ENCODE measurements at places on chromosomes 16 and 17.

DNA sequence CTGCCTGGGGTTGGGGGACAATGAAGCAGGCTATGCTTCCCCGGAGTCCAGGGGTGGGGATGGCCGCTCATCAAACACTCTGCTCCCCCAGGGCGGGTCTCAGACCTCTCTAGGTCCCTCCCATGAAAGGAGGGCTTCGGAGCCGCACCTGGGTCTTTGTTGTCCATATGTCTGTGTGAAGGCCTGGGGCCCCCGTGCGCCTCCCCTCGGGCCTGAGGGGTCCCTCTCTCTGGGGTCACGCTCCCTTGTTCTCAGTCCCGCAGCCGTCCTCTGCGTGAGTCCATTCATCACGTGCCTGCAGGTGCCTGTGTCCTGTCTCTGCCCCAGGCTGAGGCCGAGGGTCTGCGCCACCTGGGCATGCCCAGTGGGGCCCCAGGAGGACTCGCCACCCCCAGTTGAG is 15.6 kb downstream of the BAHCC1 start:
- DNase-seq = no peak

- DNase-seq = no peak
These were observed 51.5 kb downstream of the LDHD start for GRCh38 chr16:75065149-75065505.

DNA sequence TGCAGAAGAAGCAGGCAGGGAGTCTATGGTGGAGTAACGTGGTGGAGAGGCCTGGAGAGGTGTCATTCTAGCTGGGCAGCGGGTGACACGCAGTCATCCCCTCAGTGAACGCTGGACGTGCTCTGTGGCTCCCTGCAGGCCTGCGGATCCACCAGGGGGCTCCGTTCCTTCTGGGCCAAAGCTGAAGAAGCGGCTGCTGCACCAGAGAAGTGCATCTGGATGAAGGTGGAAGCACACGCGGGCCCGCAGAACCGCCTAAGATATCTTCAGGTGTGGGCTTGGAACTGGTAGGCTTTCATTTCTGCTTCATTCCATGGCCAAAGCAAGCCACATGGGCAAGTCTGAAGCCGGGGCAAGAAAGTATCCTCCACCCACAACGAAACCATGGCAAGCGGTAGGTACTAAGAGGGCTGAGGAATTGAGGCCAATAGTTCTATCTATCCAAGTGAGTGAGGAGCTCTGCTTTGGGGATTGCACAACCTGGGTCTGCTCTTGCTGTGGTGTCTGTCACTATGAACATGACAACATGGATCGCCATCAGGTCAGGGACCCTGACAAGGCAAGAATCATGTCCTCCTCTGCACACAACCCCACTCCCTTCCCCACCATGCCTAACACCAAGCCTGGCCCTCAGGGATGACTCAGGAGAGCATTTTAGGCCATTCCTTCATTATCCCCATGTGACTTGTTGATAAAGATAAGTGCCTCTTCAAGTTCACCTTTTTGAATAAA is 78.9 kb upstream of the FBXO47 start:
- DNase-seq = no peak

DNA sequence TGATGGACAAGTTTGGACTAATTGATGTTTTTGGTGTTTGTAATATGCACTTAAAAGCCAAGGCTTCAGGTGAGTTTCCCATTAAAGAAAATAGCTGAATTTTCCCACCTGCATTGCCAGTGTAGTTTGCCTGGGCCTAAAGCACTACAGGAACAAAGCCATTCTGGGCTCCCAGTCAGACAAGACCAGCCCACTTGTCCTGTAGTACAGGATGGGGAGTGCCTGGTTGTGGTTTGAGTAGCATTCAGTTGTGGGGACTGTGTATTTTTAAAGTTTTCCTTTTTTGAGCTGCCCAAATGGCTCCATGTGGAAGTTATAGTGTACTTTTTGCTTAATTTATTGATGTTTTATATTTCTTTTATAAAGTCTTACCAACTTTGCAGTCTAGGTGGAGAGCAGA is 91.7 kb downstream of the TANGO6 start:
- no peak for DNase-seq

DNA sequence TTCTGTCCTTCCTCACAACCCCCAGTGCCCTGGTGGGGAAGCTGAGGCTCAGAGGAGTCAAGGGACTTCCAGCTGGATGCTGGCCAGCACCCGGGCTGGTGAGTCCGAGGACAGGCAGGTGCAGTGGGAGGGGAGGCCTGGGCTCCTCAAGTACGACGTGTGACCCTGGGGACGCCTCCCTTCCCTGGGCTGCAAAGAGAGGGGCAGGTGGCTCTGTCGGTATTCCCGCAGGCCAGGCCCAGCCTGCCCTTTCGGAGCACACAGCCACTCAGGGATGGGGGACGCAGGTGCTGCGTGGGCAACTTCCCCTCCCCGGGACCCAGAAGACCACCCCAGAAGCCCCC is 33.1 kb upstream of the PVALEF start:
- no peak for DNase-seq

GRCh38 chr16:2152695-2153506 is 2.7 kb upstream of the TRAF7 start:
- peak; percentile 19 for DNase-seq

DNA sequence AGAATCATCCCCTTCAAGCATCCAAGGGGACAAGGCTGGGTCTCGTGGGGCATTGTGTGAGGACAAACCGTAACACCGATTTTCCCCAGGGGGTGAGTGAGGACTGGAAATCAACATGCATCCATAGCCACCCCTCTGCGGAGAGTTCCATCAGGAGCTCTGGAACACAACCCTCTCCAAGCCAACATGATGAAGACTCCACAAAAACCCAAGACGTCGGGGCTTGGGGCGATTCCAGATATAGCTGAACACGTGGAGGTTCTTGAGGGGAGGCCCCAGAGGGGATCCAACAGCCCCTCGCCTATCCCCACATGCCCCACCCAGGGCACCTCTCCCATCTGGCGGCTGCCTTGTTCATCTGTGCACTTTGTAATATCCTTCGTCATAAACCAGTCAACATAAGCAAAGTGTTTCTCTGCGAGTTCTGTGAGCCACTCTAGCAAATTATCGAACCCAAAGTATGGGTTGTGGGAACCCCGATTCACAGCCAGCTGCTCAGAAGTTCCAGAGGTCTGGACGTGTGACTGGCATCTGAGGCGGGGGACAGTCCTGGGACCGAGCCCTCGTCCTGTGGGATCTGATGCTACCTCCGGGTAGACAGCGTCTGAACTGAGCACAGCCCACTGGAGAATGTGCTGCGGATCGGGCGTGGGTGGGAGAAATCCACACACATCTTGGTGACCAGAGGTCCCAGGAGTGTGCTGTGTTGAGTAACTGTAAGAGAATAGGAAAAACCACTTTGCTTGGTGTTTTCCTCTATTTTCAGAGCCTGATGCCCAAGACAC is 55.5 kb downstream of the RPH3AL start:
- DNase-seq = no peak

- DNase-seq = peak; percentile 48
These were observed 13.7 kb downstream of the UNC45B start for GRCh38 chr17:35161281-35161761.

DNA sequence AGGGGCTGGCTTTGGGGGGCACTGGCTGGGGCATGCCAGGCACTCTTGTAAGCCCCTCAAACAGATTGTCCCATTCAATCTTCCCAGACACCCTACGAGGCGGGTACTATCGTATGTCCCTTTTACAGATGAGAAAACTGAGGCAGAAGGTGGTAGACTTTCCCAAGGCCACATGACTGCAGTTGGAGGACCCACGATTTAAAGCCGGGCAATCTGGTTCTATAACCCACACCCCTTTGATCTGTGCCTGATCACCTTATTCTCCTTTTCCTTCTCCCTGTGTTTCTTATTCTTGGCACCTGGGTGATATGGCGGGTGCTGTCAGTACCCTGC is 146.3 kb upstream of the IRX3 start:
- DNase-seq = no peak

DNA sequence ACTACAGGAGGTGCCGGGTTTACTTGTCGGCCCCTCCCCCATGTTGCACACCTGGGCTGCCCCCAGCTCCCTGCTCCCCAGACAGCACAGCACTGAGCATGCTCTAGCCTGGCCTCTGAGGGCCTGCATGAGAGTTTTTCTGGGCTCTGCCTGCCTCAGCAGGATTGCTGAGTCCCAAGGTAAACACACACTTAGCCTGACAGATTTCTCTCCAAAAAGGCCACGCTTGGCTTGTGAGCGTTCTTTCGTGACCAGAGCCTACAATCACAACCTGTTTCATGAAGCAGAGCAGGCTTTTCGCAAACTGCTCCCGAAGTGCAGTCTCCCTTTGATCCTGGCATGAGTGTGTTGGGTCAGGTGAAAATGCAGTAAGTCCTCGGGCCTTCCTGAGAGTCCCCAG is 9.8 kb upstream of the CD300E start:
- DNase-seq = no peak

GRCh38 chr16:88936008-88936555 is 40.9 kb downstream of the CBFA2T3 start:
- DNase-seq = no peak

DNA sequence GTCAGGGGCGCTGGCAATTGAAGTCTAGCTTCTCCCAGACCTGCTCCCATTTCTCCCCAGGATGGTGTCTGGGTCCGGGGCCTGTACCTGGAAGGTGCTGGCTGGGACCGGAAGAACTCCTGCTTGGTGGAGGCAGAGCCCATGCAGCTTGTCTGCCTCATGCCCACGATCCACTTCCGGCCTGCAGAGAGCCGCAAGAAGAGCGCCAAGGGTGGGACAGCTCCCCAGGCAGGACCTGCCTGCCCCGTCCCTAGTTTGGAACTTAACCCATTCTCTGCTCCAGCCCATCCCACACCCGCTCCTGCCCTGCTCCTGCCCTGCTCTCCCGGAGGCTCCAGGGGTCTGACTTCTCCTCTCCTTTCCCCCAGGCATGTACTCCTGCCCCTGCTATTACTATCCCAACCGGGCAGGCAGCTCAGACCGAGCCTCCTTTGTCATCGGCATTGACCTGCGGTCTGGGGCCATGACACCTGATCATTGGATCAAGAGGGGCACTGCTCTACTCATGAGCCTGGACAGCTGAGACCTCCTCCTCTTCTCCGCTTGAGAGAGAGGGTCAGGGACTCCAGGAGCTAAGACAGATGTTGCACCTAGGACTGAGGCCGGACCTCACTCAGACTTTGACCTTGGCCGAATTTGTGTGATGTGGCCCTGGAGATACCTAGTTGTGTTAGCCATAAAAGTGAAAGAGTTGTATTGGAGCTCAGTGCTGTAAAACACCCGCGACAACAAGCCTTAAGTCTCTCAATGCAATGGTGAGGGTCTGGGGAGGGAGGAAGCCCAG is 814 bp upstream of the KDM6B start:
- DNase-seq = no peak

DNA sequence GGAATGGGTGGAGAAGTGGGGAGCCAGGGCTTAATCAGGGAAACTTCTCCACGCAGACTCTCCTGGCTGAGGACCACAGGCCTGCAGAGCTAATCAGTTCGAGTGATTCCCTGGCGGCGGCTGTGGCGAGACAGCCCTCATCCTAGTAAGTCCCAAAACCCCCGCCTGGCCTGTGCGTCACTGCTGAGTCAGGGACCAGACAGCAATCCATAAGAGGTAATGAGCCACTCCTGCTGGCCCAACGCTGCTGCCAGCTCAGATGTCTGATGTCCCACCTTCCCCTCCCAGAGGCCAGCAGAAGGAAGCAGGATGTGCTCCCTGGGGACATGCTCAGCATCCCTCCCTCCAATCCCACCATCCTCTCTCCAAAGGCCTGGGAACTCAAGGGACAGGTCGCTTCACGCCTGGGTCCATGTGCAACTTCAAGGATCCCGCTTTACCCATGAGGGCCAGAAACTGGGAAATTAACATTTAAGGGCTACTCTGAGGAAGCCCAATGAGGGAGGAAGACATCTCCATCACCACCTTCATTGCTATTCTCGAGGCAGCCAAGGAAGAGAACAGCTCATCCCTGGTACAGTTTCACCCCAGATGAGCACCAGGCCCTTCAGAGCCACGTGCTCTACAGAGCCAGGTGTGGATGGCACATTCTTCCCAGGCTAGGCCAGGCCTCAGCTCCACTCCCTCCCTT is 7.9 kb downstream of the ACLY start:
- DNase-seq = no peak

DNA sequence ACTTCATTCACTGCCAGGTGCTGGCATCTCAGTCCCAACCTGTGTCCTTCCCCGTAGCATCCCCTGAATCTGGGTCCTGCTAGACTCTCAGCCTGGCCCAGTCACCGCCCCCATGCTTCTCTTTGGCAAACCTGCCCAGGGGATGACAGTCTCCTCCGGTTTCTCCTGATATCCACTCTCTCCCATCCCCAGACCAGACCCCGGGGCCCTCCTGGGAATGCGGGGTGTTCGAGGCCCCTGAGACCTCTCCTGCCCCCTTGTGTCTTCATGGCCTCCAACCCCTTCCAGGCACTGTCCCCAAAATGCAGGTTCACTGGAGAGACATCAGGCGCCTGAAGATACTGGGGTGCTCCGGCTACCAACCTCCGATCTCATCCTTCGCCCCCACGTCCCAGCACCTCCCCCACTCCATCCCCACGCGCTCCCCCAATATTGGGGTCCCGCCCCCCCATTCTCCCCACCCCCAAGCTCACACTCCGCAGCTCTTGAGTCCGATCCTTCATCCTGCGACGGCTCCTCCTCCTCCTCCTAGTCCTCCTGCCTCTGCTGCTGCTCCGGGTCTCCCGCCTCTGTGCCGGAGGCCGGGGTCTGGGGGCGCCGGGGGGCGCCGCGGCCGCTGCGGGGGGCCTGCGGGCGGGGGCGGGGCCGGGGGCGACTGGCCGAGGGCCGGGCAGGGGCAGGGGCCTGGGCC is 399 bp downstream of the STX1B start:
- no peak for DNase-seq

- peak; percentile 42 for DNase-seq
These were observed 21.9 kb downstream of the AIPL1 start for GRCh38 chr17:6413065-6413464.

DNA sequence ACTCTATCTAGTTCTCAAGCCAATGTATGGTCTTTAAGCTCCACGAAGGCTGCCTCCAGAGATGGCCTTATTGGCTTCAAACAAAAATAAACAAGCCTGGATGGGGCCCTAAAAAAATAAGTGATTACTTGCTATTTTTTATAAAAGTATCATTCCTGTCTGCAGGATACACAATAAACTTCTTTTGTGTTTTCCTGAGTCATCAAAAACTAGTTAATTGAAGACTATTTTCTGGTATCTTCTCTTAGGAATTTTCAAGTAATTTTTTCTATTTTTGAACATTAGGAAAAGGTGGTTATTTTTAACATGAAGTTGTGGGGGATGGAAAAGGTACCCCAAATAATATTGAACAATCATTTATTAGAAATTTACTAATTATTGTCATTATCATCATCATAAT is 213.1 kb upstream of the DYNLRB2 start:
- no peak for DNase-seq

DNA sequence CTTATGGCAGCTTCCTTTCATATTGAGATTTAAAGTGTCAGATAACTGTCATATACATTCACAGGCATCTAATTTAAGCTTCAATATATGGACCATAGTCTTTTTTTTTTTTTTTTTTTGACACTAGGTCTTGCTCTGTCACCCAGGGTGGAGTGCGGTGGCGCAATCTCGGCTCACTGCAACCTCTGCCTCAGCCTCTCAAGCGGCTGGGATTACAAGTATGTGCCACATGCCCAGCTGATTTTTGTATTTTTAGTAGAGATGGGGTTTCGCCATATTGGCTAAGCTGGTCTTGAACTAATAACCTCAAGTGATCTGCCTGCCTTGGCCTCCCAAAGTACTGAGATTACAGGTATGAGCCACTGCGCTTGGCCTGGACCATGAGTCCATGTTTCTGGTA is 13.6 kb downstream of the CEP95 start:
- peak; percentile 81 for DNase-seq
